ENCODE measurements at places on chromosomes 13 and 19.

- DNase-seq, result no peak
Observed at GRCh38 chr13:112895521-112896465, 73.2 kb upstream of the MCF2L start.

DNA sequence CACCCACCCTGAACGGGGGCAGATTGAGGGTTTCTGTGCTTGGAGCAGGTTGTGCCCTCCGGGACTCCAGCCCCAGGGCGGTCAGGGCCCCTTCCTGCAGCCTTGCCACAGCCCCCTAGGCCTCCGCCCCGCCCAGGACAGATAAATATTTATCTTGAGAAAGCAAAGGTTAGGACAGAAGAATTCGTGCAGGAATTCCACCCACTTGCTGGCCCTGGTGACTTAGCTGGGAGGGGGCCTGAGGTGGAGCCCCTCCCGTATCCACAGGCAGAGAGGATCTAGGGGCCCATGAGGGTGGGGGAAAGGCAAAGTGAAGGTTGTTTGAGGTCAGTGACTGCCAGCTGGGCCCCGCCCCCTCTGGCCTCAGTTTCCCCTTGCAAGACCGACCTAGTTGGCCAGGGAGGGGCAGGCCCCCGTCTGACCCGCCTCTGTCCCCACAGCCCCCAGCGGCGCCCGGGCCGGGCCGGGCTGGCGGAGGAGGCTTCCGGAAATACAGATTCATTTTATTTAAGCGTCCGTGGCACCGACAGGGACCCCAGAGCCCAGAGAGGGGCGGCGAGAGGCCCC lies 5.2 kb downstream of the MIDN start:
- DNase-seq, result no peak

- no peak for DNase-seq
Observed at GRCh38 chr13:27774651-27775050, 17.6 kb upstream of the GSX1 start.

DNA sequence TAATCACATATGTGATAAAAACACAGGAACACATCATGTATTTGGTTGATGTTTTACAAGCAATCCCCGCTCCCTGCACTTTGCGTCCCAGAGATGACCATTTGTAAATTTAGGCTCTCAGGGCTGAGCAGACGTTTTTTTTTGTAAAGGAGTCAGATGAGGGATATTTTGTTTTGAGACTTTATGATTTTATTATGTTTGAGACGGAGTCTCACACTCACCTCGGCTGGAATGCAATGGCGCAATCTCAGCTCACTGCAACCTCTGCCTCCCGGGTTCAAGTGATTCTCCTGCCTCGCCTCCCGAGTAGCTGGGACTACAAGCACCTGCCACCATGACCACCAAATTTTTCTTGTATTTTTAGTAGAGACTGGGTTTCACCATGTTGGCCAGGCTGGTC lies 1.4 kb downstream of the TLE6 start:
- no peak for DNase-seq

GRCh38 chr13:25864116-25864515 lies 187.7 kb downstream of the SHISA2 start:
- DNase-seq, result no peak

- DNase-seq, result peak; percentile 28
Observed at GRCh38 chr19:19451429-19452242, 46.2 kb downstream of the GATAD2A start.

GRCh38 chr13:18949970-18950369 lies 231.7 kb downstream of the TUBA3C start:
- DNase-seq, result no peak

- DNase-seq, result no peak
Observed at GRCh38 chr13:109401307-109401706, 385.1 kb downstream of the IRS2 start.
